Right ventricle myocardium inferior (tissue), 1 donor: ENCODE measurements at places on chromosomes 12 and 14.

GRCh38 chr12:19316425-19316824 is 122.9 kb upstream of the AEBP2 start:
- no peak for DNase-seq

GRCh38 chr14:94689985-94690400 is 77.8 kb downstream of the SERPINA3 start:
- DNase-seq: no peak

- no peak for DNase-seq
Measured at GRCh38 chr12:28130625-28131598, 59.3 kb upstream of the CCDC91 start.

GRCh38 chr14:44589180-44589579 is 82.1 kb upstream of the FSCB start:
- no peak for DNase-seq

GRCh38 chr12:50059440-50060119 is 2.2 kb downstream of the ASIC1 start:
- no peak for DNase-seq

- DNase-seq: no peak
Measured at GRCh38 chr12:47206450-47207339, 126.9 kb upstream of the AMIGO2 start.
